CD4-positive, alpha-beta T cell treated with Interleukin-17A for 1 hour (primary cell): ENCODE measurements at places on chromosomes 12 and 14.

- no peak for DNase-seq
These were observed 76.4 kb downstream of the IFNG-AS1 start for GRCh38 chr12:68065687-68066086.

DNA sequence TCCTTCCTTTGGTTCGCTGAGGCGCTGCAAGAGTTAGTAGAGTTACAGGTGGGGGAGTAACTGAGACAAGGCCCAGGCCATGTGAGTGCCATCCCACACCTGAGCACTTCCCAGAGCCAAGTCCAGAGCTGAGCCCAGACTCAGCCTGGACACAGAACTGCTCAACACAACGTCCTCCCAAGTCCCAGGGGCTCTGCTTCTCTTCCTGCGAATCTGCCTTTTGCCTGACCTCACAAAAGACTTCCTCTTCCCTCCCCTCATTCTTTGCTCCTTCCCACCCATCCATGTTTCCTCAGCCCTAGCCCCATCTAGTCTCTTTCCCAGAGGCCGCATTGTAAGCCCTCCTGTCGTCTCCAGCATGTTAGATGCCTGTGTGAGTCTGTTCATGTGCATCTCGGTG, 16.6 kb upstream of the MCRS1 start:
- no peak for DNase-seq

GRCh38 chr14:72444701-72445100, 449.2 kb downstream of the DPF3 start:
- no peak for DNase-seq

- no peak for DNase-seq
These were observed 10.8 kb upstream of the BIN2 start for GRCh38 chr12:51334764-51335163.

GRCh38 chr12:122079532-122080081, 1.1 kb downstream of the MLXIP start:
- no peak for DNase-seq

DNA sequence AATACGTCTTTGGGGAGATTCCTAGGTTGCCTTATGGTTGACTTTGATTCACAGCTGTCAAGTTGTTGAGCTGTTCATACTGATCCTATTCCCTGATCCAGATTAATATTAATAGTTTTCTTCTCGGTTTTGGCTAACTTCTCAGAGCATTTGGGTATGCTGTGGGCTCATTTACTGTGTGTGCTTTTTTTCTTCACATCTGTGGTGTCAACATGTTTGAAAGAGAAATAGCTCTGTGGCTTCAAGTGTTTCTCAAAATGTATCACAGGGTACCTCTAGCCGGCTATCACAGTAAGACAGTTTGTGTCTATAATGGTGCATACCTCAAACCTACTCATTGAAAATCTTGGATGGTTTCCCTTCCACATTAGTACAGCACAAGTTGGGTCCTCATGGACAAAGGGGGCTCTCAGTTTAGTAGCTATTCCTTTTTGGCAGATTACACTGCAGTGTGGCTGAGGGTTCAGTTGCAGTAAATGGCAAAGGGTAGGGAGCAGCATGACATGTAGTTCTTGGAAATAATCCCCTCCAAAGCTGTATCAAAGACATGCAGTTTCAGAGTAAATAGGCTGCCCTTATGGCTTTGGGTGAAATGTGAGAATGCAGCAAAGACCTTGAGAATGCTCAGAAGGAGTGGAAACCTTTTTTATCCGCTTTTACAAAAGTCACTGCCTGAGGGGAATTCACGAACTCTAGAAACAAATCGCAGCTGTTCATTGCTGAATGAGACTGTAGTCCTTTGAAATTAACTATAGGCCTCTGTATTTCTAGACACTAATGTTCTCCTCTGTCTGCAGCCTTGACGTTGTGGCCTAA, 102.4 kb upstream of the ATF1 start:
- DNase-seq, result no peak
